ENCODE measurements at places on chromosomes 12 and 14.

- DNase-seq, result no peak
These were observed 361.1 kb upstream of the RPL10L start for GRCh38 chr14:47012533-47013280.

DNA sequence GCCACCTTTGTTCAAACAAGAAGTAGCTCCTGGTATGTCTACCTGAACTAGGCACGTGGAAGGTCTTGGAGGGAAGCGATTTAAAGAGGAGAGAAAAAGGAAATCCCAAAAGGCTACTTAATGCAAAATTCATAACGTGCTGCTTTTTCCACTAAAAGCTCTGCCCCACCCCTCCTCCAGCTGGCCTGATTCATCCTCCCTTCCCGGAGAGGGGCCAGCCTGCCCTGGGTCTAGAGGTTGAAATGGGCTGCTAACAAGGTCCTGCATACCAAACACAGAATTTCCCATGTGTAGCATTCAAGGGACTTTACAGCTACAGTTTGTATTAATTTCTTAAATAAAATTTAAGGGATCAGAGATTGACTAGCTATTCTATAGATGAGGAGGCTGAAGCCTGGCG is 83.2 kb downstream of the KNTC1 start:
- no peak for DNase-seq

GRCh38 chr14:83196236-83196635 is 1662.6 kb upstream of the SEL1L start:
- DNase-seq, result no peak

DNA sequence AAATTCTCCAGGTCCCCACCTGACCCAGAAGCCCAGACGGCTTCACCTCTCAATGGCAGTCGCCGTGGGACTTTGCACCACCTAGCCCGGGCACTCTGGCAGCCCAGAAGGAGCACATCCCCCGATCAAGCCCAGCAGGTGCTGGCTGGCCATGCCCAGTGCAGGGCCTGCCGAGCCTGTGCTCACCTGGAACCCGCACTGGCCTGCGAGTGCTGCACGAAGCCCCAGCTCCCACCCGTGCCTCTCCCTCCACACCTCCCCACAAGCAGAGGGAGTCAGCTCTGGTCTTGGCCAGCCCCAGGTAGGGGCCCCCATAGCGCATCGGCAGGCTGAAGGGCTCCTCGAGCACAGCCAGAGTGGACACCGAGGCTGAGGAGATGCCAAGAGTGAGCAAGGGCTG is 144.5 kb downstream of the NUBPL start:
- DNase-seq, result no peak

DNA sequence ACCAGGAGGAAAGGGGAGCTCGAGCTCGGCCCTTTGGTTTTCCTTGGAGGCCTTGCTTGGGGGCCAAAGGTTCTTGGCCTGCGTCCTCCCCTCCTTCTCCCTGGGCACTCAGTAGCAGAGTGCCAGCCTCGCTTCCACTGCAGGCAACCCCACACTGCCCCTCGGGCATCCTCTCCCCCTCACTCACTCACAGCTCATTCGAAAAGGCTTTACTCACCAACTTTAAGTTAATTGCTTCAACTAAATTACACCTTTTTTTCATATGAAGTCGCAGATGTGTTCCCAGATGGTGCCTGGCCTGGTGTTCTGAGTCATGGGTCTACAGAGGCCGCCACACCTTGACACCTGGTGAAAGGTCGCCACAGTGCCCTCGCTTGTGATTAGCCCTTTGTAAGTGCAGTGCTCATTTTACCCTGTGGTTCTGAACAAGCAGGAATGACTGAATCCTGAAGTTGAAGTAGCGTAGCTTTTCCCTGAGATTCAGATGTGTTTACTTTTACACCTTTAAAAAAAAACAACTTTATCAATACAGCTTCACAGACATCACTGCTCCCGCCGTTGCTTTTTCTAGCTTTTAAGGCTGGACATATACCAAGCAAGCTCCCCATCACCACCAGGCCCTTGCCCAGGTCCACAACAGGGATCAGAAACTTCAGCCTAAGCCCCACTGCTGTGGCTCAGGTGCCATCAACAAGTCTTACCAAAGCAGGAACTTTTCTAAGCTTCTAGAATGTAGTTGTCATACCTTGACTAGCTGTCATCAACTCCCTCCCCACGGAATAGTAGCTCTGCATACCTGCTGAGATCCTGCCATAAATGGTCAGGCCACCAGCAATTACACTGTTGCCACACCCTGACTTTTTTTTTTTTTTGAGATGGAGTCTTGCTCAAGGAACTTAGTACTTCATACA is 20.3 kb upstream of the ADIPOR2 start:
- no peak for DNase-seq

DNA sequence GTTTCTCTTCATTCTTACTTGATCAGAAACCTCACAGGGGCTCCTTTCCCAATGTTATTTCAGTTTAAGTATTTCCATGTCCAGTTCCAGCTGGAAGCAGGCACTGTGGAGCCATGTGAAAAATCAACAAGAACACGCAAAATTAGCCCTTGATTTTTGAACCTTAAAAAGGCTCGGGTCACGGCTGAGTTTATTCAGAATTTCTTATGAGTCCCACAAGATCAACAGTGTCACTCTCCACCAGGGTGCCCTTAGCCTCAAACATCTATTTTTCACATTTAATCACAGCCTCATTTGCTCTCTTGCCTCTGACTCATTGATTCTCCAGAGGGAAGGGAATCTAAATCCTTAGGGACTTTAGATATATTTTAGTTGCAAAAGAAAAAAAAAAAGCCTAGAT is 157.7 kb upstream of the AVPR1A start:
- DNase-seq, result no peak
